Sciatic nerve (tissue), 2 donors: ENCODE measurements at places on chromosomes 16 and 17. TPM values are rescaled to one million over a fixed set of nuclear protein-coding genes. Genes with fewer than 3 reads are reported as not detected.

Gene TMIGD1
- total RNA-seq = not detected

Gene TK1
- total RNA-seq = 1.8 TPM

- no peak for DNase-seq
Measured at GRCh38 chr17:45941395-45941794, 47.0 kb downstream of the MAPT start.

- DNase-seq = no peak
Measured at GRCh38 chr16:1942047-1942809, 771 bp downstream of the MSRB1 start.

- DNase-seq = no peak
Measured at GRCh38 chr16:68093816-68094613, 8.8 kb downstream of the NFATC3 start.

- no peak for DNase-seq
Measured at GRCh38 chr17:1755252-1755826, 6.5 kb upstream of the SERPINF1 start.

DNA sequence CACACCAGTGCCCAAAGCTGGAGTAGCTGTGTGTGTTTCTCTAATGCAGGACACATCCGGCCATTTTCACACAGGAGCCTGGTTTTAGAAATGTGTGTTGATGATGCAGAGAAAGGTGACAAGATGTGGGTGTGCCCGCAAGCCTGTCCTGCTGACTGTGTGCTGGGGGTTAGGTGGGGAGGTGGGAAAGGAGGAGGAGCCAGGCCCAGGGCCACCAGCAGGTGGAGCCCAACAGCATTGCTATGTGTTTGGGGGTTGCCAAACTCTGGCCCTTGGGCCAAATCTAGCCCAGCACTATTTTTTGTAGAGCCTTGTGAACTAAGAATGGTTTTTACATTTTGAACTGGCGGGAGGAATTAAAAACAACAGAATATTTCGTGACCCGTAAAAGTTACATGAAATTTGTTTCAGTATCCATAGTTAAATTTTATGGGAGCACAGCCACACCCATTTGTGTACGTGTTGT, 61.7 kb upstream of the LGALS9 start:
- DNase-seq = no peak
